ENCODE measurements at places on chromosomes 13 and 19.
A peak's percentile ranks its signal among the peaks of the same experiment; 100 is the strongest.

DNA sequence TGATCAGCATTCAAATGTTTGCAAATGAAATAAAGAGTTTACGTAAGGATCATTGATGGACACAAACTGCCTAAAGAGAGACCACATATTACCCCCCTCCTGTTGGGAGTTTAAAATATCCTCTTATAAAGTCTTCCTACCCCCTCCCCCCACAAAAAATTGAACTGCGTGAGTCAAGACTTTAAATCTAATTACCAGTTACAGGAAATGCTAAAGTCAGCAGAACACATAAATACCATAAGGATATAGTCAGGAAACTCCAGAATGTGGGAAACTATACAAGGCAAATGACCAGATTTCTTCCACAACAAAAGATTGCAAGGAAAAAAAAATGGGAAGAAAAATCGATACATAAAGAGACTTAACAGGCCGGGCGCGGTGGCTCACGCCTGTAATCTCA, 44.4 kb upstream of the FARP1 start:
- DNase-seq = no peak

GRCh38 chr13:67204764-67205163, 25.4 kb downstream of the PCDH9 start:
- DNase-seq = no peak

DNA sequence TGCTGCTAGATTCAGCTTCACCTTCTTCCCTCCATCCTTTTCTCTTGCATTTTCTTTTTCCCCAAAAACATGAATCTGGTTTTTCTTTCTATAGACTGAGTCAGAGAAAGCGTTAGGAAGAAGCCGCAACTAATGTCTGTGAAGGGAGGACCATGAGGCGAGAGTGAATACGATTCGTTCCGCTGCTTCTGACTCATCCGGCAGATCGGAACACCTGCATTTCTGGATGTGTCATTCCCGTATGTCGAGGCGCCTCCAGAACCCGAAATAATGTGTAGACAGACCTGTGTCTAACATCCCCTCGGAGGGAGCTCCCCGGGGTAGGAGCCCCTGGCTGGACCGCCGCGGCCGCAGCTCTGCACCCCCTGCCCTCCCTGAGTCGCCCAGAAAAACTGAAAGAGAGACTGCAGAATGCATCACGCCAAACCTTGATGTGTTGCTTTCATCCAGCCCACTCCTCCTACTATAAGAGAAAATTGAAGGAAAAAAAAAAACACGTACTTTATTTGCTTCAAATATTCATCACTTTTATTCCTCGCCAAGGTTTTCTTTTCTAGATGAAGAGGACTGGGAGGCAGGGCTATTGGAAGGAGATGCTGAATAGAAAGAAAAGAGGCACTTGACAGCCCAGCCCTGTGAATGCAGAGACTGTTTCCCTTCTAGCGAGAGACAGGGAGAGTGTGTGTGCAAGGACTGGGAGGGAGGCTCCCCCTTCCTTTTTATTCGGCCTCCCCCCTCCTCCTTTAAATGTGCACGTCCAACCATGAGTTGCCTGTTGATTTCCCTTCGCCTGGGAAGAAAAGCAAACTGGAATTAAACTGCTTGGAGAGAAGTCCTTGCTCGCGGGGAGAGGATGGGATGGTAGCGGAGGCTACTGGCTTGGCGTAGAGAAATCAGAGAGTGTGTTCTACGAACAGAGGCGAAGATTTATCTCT, 616 bp upstream of the PCDH17 start:
- no peak for DNase-seq

- DNase-seq = no peak
These were observed 4.8 kb downstream of the DHPS start for GRCh38 chr19:12676928-12677327.

- no peak for DNase-seq
These were observed 40.6 kb downstream of the SOHLH2 start for GRCh38 chr13:36173571-36174322.

DNA sequence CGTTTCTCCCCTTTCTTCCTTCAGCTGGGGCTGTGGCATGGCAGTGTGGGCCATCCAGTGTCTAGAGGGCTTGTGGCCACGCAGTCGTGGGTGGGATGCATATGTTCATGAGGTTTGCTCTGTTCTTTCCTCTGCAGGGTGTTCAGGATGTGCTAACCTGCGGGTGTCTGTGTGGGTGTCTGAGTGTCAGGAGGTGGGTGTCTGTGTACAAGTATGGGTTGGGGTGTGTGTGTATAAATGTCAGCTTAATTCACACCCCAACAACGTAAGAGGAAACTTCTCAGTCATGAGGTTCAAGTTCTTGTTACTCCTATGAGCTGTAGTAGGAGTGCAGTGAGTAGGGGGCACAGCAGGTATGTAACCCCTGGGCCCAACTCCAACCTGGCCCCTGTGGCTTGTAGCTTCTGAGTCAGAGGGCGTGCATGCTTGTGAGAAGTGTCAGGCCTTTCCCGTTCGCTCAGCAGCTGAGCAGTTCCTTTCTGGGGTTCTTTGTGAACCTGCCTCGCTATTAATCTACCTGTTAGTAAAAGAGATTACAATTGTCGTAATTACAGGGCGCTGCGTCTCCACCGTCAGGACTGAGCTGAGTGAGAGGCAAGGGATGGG, 49.1 kb downstream of the NFIX start:
- peak; percentile 72 for DNase-seq

DNA sequence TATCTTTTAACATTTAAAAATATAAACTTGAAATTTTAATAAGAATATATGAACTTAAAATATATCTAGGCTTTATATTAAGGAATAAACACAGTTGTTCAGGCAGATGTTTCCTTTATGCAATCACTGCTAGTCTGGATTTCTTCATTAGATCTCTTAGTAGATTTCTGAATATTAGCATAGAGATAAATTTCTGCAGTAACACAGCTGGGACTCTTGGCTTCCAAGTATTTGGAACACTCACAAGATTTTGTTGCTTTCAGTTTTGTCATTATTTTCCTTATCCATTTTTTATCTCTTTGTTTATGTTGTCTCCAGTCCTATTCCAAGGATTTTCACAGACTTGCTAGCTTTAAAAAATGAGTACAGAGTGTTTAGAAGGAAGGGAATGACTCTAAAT, 857.1 kb downstream of the GPC5 start:
- no peak for DNase-seq

DNA sequence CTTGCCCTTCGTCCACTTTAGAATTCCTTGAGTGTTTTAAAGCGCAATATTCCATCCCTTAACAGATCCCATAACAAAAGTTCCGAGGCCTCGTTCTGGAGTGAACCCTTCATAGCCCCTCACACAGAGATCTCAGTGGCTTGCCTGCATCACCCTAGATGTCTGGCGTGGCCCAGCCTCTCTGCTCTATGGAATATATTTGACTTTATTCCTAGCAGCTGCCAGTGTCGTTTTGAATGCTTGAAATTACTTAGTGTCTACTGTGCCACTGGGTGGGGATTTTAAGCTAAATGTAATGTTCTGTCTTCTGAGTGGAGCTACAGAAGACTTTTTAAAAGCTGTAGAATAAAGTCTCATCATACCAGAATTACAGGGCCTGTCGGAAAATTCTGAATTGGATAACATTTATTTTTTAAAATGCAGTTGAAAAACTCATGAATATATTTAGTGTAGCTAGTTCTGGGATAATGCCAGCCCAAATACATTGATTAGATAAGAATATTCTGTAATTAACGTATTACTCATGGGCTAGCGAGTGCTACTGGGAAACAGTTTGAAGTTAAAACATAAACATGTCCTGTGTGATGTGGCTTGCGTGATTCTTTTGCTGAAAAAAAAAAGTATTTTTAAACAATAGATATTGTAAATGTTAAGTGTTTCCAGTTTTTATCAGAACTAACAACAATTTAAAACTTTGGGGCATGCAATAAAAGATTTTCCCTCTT, 111.8 kb downstream of the ESD start:
- DNase-seq = no peak

DNA sequence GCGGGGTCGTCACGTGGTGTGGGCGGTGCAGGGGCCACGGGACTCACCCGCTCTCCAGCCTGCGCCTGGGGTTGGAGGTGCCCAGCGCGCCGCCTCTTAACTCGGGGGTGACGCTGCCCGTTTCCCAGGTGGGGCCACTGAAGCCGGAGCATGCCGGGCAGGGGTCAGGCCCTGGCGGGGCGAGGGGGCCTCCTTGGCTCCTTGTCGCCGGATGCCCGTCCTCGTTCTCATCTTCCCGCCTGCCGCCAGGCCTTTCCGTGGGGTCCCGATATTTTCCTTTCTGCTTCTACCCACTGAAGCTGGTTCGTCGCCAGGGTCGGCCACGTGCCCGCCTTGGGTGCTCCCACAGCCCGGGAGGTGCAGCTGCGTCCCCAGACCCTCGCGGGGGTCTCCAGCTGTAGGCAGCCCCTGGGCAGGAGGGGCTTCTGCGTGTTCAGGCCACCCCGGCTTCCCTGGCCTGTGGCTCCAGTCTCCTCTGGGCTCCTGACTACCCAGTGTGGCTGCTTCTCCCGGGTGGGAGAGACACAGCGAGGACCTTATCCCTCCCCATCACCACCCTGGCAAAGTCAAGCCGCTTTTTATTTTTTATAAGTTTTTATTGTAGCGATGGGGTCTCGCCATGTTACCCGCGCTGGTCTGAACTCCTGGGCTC, 772 bp downstream of the FAM174C start:
- no peak for DNase-seq

DNA sequence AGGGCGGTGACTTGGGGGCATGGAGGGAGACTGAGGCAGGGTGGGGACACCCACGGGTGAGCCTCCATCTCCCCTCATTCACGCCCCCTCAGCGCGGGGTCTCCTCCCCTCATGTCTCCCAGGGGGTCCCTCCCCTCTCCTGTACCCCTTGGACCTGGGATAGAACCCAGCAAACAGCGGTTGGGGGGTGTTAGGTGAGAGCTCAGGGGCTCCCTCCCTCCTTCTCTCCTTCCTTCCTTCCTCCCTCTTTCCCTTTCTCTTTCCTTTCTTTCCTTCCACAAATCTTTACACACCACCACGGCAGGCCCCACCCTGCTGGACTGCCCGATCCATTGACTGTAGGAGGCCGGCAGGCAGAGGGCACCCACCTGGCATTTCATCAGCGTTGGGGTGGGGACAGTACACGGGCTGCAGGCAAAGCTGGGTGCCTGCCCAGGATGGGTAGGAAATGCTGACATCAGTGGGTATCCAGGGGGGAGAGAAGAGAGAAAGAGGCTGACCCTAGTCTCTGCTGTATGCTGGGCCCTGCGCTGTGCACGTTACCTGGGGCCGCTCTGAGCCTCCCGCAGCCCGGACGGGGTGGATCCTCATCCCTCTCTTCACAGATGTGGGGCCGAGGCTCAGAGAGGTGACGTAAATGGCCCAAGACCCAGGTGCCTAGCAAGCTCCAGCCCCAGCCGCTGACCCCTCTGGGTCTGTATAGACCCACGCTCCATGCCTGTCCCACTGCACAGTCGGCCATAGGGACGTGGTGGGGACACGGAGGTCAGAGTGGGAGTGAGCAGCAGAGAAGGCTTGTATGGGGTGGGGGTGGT, 3.5 kb downstream of the SSC5D start:
- no peak for DNase-seq

DNA sequence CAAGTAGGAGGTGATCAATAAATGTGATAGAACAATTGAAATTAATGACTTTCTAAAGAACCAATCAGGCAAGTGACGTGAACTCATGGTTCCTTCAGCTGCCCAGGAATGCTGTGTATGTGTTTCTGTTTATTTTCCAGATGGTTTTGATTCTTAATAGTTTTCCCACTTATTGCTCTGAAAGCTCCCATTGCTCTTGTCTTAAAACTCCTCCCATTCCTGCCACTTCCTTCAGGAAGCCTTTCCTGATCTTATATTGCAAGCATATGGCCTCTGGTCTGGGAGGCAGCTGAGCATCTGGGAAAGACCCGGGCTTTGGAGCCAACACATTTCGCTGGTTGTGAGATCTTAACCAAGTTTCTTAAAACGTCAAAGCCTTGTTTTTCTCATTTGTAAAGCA, 17.1 kb upstream of the LATS2 start:
- no peak for DNase-seq

- DNase-seq = peak; percentile 62
These were observed 703 bp downstream of the ZNF506 start for GRCh38 chr19:19820774-19821320.

- no peak for DNase-seq
These were observed 122.5 kb downstream of the CDK8 start for GRCh38 chr13:26376430-26376829.
